ENCODE measurements at places on chromosomes 16 and 17.

GRCh38 chr16:88487920-88488851 lies 35.1 kb downstream of the ZFPM1 start:
- no peak for DNase-seq

GRCh38 chr17:47291242-47291873 lies 32.4 kb upstream of the EFCAB13 start:
- DNase-seq = no peak

DNA sequence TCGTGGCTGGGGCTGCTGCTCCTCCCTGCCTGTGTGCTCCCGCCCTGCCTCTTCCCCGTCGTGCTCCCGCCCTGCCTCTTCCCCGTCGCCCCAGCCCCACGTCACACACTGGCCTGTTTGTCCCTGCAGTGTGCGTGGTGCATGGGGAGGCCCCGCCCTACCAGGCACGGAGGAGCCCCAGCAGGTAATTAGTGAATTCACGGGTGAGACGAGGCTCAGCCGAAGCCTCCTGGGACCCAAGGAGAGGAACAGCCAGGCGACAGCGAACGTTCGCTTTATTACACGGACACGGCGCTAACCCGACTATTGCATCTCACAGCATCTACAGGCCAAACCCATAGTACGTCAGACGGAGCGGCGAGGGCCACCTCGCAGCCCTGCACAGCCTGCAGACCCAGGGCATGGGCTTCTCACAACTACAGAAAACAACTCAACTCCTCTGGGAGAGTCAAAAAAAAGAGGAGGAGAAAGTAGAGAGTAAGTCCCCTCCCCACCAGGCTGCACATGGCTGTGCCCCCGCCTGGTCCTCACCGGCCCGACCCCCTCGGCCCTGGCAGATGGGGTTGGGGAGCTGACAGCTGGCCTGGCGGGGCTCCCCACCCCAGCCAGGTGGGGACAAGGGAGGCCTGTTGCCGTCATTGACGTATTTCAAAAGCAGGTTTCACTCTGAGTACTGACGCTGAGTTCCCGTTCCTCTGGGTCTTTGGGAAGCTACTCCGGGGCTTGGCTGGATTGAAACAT lies 4.3 kb upstream of the PABPN1L start:
- DNase-seq = no peak

DNA sequence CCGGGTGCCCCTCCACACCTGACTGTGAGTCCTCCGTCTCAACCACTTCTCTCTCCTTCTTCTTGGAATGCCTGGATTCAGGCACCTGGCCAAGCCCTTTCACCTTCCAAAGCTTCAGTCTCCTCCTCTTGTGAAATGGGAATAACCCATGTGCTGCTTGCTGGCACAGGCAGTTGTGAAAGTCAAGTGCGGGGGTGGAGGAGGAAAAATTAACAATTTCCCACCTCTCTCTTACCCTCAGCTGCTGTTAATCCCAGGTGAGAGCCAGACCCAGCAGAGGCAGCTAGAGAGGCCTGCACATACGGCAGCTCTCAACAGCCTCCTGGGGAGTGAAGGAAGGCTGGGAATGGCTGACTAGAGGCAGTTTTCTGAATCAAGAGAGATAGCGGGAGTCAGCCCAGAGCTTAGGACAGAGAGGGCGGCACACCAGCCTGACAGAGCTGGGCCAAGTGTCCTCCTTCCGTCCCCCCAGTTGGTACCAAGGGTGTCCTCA lies 77.9 kb upstream of the LGALS9 start:
- no peak for DNase-seq

DNA sequence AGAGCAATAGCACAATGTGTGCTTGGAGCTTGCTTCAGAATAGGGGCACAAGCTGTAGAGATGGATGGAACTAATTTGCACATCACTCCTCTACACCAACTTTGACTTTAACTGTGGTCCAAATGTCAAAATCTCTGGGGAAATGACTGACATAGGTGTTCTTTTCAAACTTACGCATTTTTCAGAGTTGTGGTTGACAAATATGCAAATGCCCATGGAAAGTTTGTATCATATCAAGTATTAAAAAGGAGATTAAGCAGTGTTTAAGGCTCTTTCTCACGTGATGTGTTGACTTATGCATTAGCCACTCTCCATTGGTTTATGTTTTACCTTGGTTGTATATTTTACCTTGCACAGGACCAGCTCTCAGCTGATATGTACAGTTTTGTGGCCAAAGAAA lies 77.1 kb downstream of the ELAC2 start:
- DNase-seq = no peak

- no peak for DNase-seq
Measured at GRCh38 chr16:24540602-24541210, 1.3 kb downstream of the RBBP6 start.

DNA sequence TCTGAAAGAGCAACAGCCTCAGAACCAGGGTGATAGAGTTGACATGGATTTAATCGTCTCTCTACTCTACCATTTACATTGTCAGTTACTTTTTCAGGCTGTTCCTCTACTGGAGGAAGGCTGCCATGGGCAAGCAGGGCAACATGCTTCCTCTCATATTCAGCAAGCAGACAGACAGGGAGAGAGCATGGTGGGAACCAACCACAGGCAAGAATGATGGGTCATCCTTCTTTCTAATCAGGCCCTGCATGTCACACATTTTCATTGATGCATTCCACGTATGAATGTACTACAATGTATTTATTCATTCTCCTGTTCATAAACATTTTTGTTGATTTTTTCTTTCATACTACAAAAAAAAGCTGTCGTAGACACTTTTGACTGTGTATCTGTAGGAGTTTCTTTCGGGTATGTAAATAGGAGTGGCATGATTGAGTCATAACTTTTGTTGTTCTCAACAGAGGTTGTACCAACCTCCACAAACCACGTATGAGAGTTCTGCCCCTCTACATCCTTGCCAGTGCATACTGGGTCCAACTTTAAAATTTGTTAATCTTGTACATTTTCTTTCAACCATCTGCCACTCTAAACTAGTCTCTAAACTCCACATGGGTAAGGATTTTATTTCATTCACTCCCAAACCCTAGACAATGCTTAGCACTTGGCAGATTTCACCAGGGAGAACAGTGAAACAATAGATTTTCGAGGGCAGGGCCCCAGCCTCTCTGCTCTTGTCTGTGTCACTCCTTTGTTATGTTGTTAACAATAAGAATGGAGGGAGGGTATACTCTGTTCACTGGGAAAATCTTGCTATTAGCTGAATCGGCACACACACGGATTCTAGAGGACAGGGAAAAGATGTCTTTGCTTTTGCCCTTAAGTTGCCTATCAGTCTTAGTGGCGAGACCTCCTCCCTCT lies 58.7 kb downstream of the CMC2 start:
- DNase-seq = no peak

Data from WTC11 (cell line).